ENCODE measurements at places on chromosomes 4 and X.

GRCh38 chrX:132821974-132822633 lies 136.3 kb downstream of the HS6ST2 start:
- DNase-seq, result no peak

DNA sequence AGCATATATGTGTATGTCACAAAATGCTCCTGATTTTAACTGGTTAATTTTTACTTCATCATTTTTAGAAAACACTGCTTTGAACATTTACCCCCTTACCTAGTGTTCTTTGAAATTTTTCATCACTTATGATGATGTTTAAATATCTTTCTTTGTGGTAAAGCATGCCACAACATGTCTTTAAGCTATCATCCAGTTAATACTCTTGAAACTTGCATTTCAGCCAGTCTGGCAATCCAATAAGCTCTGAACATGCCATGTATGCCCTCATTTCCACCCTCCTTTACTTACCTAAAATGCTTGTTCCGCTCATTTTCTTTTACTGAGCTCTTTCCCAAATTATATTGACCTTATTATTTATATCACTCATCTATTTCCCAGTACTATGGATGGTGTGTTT lies 581.2 kb downstream of the RAPGEF2 start:
- DNase-seq, result no peak

DNA sequence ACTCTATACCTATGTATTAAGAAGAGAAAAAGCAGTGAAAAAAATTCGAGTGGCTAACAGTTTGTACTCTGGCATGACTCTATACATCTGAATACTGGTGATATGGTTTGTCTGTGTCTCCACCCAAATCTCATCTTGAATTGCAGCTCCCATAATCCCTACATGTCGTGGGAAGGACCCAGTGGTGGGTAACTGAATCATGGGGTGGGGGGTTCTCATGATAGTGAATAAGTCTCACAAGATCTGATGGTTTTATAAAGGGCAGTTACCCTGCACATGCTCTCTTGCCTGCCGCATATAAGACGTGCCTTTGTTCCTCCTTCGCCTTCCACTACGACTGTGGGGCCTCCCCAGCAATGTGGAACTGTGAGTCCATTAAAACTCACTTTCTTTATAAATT lies 70.4 kb downstream of the LRBA start:
- no peak for DNase-seq

- no peak for DNase-seq
Measured at GRCh38 chr4:12791536-12791935, 692.6 kb downstream of the RAB28 start.

- no peak for DNase-seq
Measured at GRCh38 chr4:81304871-81305270, 89.8 kb upstream of the PRKG2 start.

DNA sequence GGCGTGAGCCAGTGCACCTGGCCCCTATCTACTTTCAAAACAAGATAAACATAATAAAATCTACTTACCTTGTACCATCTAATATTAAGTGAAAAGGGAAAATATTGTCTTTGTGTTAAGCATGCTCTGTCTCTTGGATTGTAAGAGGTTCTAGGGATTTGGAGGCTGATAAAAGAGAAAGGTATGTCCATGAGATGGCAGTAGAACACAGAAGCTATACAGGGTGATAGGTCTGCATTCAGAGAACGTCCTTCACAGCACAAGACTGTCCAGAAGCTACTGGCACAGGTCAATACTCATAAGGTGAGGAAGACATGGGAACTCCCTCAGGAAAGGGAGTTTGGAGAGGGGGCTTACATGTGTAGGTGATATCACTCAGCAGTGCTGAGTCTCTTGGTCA lies 135.5 kb downstream of the TMEM47 start:
- DNase-seq, result no peak

DNA sequence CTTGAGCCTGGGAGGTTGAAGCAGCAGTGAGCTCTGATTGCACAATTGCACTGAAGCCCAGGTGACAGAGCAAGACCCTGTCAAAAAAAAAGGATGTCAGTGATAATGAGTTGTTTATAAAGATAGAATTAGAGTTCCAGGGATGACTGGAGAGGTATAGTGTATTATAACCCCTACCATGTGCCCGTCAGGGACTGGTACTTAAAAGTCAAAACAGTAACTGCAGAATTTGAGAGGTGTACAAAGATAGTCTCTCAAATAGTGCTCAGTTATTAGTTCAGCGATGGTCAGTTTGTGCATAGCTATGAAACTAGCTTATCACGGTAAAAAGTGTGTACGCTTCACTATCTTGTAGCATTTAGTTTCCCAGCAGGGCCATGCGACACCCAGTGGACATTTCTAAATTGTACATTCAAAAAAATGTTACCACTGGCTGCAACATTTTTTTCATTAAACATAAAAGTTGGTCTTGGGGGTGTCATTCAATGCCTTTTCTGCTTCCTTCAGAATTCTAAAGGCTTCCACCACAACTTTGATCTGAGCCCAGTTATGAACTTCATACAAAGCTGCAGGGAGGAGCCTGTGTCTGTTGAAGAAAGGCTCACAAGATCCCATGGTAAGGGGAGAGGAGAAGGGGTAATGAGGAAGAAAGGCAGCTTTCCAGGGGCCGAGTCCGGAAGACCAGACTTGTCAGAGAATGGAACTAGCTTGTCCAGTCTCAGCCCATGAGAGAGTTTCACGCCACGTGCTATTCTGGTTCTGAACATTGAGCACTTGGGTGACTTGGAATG lies 9.2 kb upstream of the GYG2 start:
- DNase-seq, result no peak

DNA sequence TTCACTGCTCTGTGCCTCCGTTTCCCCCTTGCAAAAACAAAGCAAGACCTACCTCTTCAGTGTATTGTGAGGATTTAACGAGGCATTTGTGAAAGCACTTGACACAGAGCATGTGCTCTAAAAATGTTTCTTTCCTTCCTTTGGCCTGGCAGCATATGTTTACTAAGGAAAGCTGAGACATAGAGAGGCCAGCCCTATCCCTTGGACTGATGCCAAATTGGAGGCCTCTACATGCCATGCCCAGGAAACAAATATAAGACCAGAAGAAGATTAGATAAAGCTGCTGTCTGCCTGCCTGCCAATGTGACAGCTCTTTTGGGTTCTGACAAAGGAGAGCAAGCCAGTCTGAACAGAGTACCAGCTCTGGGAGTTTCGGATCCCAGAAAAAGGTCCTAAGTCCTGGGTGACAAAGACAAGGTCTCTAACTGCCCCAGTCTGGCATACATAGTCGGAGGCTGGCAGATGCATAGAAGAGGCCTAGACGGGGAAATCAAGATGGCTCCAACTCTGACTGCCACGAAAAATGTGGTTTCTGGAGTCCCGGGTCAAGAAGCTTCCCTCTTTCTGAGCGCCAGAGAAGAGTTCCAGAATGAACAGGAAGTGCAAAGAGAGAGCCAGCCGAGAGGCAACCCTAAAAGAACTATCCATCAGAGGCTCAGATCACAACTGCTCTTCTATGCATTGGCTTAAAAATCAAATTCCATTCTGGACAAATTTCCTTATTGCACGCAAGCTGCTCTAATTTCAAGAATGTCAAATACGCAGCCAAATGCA lies 25.8 kb downstream of the OTUD6A start:
- no peak for DNase-seq

DNA sequence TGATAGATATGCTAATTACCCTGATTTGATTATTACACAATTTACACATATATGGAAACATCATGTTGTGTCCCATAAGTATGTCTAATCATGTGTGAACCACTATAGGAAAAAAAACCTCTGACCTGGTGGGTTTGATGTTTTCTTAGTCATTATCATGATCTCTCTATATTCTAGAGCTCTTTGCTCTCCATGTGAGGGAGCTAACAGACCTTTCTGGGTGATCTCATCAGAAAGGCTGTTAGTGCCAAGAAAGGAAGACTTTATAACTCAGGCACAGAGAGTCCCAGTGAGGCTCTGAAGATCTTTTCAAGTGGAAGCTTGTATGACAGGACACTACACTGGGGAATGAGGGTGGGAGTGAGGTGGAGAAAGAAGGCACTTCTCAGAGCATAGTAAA lies 527.7 kb upstream of the MAGEB2 start:
- no peak for DNase-seq

GRCh38 chr4:100016191-100016590 lies 66.1 kb upstream of the H2AZ1 start:
- no peak for DNase-seq

- DNase-seq, result no peak
Measured at GRCh38 chr4:8347660-8348059, 78.1 kb downstream of the HTRA3 start.

DNA sequence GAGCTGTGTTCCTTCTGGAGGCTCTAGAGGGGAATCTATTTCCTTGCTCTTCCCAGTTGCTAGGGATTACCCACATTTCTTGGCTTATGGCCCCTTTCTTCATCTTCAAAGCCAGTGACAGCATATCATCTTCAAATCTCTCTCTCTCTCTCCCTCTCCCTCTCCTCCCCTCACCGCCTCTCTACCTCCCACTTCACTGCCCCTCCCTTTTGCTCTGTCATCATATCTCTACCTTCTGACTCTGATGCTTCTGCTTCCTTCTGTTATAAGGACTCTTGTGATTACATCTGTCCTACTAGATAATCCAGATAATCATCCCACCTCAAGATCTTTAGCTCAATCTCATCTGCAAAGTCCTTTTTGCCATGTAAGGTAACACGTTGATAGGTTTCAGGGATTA lies 93.1 kb upstream of the TEX13D start:
- DNase-seq, result peak; percentile 24

GRCh38 chr4:150439451-150439933 lies 142.5 kb upstream of the MAB21L2 start:
- DNase-seq, result no peak

GRCh38 chr4:48944756-48945241 lies 38.2 kb upstream of the OCIAD2 start:
- DNase-seq, result peak; percentile 15

- no peak for DNase-seq
Measured at GRCh38 chrX:109793191-109793590, 60.1 kb upstream of the ACSL4 start.

DNA sequence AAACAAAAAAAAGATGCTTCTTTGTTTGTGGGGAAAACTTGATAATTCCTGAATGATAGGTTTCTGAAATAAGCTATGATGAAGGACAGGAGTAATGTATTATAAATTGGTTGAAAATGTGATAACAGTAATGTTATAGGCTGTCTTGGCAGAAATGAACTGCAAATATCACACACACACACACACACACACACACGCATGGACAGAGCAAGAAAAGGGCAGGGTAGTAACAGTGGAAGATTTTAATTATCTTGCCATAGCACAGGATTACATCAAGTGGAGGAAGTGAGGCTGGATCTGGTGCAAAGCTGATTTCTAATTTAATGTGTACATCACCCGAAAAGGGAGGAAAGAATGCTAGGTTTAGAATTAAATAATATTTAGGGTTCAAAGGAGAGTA lies 97.5 kb upstream of the CXXC4 start:
- no peak for DNase-seq

GRCh38 chr4:77817304-77818072 lies 1.7 kb downstream of the CNOT6L start:
- no peak for DNase-seq

DNA sequence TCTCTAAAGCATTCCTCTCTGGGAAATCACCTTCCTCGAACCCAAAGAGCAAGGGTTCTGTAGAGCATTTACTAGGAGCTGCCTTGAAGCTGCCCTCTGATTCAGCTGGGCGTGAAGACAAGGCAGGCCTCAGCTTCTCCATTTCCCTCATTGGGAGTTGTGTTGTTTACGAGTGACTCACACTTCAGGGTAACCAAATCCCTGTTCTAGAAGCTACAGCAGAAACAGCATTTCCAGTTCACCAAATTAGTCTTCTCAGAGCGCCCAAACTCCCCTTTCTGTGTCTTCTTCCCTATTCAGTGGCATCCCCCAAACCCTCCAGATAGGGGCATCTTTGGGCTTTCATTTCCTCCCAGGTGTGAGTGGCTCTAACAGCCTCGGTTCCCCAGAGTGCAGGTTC lies 863 bp upstream of the XPNPEP2 start:
- no peak for DNase-seq

DNA sequence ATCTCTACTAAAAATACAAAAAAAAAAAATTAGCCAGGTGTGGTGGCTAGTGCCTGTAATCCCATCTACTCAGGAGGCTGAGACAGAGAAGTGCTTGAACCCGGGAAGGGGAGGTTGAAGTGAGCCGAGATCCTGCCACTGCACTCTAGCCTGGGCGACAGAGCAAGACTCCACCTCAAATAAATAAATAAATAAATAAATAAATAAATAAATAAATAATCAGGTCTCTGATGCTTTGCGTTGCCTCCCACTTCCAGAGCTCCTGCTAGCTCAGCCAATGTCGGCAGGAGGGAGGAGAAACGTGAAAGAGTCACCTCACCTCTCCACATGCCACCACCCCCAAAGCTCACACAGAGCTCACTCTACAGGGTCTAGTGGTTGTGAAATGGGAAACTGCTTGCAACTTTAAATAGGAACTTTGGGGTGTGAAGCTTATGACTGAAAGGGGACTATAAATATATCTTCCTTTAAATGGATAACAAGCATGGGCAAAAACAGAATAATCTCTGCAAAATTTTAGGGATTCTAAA lies 7.9 kb downstream of the SMIM31 start:
- no peak for DNase-seq

- no peak for DNase-seq
Measured at GRCh38 chr4:141065872-141066271, 67.4 kb downstream of the RNF150 start.

DNA sequence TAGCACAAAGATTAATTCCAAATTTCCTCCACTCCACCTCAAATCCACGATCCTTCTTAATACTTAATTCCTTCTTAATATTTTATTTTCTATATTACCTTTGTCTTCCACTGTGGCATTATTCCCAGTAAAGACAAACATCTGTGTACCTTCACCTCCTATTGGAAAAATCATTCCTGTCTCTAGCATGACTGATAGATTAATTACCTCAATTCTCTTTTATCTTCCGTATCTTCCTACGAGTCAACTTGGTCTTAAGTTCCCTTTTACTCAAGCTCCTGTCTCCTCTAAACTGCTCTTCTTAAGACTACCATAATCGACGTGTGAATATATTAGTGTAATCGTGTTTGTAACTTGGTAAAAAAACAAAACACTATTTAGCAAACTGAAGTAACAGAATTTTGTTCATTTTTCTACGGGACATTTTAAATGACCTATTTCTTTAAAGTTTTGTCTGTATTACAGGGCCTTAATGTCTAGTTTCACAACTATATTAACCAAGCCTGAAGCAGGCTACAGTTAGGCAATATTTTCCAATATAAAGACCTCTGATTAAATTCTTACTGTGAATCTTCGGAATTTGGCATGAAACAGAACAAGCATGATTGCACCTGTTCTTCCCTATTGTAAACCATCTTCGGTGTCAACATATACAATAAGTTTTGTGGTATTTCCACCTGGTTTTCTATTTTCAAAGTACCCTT lies 1.1 kb upstream of the USP38 start:
- DNase-seq, result no peak

DNA sequence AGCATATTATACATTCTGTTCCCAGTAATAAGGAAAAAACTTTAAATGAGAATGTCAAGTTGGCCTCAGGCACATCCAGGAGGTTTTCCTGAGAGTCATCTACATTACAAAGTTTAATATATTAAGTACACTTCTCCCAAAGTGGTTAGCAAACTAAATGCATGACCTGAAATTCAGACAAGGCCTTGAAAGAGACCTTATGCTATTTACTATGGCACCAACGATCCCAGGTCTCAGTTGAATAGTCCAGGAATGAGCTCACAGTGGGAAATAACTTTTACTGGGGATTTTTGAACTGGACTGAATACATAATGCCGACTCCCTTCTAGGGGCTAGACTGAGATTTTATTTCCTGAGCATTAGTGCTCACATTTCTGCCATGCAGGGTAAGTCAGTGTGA lies 1577.5 kb upstream of the PCDH7 start:
- DNase-seq, result no peak

Measured in stimulated activated CD4-positive, alpha-beta T cell treated with anti-CD3 and anti-CD28 coated beads, Interleukin-2, amount 100 ng/mL, for 4 hours (primary cell).